Activated T-helper 9 cell treated with anti-CD3 and anti-CD28 coated beads, Interleukin-2, amount 50 U/mL, for 16 hours (primary cell): ENCODE measurements at places on chromosomes 7 and 10.

DNA sequence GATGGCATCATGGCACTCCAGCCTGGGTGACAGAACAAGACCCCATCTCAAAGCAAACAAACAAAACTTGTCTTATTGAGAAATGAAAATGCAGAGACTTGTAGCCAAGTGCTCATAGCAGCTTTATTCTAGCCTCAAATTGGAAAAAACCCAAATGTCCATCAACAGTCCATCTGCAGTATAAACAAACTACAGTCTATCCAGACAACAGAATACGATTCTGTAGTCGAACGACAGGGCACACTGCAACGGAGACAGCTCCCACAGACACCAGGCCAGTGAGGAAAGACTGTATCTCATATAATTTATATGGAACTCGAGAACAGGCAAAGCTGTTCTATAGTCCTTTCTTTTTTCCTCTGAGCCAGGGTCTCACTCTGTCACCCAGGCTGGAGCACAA lies 40.8 kb upstream of the SUN1 start:
- DNase-seq: no peak

- no peak for DNase-seq
These were observed 411.9 kb upstream of the SHH start for GRCh38 chr7:156223935-156224832.

- DNase-seq: no peak
These were observed 5.0 kb upstream of the CELF2 start for GRCh38 chr10:11012421-11013295.

- peak; percentile 24 for DNase-seq
These were observed 94.3 kb downstream of the DLG5 start for GRCh38 chr10:77832238-77832637.

DNA sequence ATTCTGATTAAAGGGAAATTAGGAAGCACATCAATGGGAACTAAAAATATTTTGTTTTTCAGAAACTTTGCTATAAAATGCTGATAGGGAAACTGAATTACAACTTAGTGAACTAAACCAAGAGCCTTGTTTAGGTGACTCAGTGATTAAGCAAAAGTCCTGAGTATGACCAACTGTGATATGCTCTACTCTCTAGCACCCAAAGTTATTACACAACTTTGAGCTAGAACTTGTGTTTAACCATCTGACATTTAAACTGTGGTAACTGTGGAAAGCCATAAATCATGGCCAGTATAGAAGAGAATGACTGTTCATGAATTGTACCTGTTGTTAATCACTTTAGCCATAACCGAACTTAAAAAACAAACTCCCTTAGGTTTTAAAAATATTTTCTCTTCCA lies 127.4 kb downstream of the ZNF365 start:
- no peak for DNase-seq

- DNase-seq: no peak
These were observed 10.6 kb upstream of the CPVL start for GRCh38 chr7:29156907-29157452.
